GM12892 (cell line): ENCODE measurements at places on chromosomes 3 and 15.
A peak's percentile ranks its signal among the peaks of the same experiment; 100 is the strongest.

DNA sequence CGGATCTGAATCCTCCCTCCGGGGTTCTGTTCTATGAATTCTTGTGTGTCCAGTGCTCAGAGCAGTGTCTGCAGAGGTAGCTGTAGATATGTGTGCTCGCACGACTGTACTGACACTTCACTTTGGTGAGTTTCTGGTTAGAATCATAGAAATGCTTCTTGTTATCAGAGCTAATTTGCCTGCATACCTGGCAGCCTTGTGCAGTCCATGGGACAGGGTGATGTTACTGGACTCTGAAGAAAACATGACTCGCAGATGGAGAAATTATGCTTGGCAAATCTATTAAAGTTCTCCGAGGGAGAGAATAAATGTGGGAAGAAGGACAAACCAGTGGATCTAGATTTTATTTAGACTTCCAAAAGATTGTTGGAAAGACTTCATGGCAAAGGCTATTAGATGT is 12.2 kb downstream of the CGNL1 start:
- DNase-seq = no peak

- no peak for DNase-seq
Measured at GRCh38 chr3:194259982-194260766, 91.0 kb downstream of the CPN2 start.

DNA sequence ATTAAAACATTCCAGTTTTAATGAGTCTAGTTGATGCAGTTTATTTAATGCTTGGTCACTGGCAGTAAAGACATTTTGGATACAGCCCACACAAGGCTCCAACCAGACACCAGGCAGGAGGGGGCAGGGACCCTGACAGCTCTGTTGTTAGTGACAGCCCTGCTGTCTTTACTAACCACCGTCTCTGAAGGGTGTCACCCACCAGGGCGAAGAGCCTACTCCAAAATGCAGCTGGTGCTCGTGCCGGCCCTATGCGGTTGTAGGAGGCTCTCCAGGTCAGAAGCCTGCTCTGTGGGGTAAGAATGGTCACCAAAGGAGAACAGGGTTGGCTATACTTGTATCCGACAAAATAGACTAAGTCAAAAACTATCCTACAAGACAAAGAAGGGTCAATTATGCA is 132.2 kb downstream of the ATP10A start:
- DNase-seq = no peak

DNA sequence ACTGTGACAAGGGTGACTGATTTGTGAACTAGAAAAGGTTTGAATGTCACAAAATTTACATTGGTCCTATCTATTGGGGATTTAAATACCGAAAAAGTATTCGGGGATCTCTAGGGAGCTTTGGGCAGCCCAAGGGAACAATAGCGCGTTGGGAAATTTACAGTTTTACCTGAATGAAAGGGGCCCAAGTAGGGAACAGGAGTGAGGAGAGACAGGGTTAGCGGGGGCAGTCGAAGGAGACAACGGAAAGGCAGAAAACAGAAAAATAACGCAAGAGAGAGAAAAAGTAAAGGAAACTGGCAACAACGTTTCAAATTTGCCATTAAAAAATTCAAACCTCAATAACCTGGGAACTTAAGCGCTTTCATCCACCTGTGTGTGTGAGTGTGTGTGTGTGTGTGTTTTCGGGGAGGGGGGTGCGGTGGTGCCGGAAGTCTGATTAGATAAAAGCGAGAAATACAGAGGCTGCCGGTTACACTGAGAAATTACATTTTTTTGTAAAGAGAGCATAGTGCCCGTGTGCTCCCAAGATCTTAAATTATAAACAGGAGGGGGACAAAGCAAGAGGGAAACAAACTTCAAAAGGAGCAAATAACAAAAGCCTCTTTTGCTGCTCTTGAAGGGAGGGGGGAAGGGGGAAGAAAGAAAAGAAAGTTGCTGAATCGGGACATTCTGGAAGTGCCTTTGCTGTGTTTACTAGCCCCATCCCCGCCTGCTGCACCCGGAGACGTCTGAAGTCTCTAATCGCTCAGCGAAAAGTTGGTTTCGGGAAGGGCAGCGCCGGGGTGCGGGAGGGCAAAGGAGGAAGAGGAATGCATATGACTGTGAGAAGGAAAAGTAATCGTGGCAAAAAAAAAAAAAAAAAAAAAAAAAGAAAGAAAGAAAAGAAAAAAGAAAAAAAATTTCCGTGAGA is 721 bp upstream of the ZIC1 start:
- no peak for DNase-seq

- no peak for DNase-seq
Measured at GRCh38 chr3:101833446-101833974, 15.8 kb upstream of the NFKBIZ start.

DNA sequence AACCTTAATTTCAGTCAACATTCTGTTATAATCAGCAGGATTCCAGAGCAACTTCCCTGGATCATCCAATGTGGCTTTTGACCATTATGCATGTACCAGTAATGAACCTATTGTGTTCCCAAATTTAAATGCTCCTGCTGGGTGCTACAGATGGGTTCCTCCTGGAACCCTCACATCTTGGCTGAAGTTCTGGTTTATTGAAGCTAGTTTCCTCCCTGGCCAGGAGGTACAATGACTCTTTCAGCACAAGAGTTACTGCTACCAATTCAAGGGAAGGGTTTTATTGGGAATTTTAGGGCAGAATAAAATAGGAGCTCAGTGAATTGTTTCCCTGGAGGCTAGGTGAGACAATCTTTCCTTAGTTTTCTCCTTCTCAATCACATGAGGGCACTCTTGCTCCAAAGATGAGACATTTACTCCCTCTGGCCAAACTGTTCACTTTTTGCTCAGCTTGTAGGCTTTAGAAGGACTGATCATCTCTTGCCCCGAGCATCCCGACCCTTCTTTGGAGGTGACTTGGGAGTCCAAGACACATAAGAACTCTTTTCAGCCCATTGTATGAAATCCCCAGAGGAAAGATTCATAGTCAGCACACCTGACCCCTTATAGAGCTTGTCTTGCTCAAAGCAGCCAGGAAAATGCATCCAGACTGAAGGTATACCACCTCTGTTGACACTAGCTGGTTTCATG is 8.8 kb upstream of the NPHP3 start:
- no peak for DNase-seq

DNA sequence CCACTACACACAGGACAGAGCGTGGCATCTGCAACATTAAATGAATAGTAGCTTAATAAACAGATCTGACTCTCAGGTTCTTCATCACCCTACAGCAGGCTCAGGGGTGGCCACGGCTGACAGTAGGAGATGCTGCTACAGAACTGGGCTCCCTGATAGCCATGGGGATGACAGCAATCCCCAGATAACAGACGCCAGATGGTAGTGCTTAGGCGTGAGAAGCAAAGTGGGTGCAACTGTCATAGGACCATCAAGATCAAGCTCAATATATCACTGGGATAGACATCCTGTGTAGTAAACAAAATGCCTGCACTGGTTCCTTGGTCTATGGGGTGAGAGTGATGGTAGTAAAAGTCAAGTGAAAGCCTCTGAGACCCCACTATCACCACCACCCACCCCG is 2.6 kb upstream of the TPRA1 start:
- no peak for DNase-seq

GRCh38 chr15:73386238-73386637 is 17.5 kb upstream of the HCN4 start:
- DNase-seq = no peak

DNA sequence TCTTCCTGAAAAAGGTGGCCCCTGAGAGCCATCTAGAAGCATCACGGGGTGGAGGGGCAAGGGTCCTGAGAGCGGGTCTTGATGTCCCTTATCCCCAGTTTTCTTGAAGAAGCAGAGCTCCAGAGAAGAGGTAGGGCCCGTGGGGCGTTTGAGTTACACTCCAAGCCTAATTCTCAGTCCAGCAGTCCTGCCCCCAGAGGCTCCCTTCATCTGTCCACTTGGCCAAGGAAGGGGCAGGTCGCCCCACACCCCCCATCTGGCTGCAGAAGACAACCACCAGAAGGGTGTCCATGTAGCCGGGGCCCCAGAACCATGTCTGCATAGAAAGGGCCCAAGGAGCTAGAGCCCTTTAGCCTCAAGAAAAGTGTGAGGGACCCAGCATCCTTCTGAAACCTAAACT is 25.5 kb upstream of the RPL32 start:
- DNase-seq = no peak

GRCh38 chr3:31895471-31895870 is 85.6 kb downstream of the OSBPL10 start:
- DNase-seq = no peak

DNA sequence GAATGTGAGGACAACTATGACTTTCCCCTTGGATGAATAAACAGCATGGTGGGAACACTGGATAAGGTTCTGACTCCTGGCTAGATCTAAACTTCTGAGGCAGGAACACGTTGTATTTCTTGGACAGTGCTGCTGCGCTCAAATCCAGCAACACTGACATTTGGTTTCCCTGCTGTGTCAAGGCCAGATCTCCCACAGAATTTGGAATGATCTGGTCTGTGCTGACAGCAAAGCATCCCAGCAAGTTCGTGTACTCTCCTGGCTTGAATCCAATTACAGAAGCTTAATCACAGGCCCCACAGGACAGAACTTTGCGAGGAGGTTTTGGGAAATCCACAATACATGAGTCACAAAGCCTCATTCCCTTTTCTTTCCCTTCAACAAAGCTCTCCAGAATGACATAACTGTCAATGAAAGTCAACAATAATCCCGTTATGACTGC is 92.5 kb downstream of the ADAMTS9 start:
- DNase-seq = no peak

DNA sequence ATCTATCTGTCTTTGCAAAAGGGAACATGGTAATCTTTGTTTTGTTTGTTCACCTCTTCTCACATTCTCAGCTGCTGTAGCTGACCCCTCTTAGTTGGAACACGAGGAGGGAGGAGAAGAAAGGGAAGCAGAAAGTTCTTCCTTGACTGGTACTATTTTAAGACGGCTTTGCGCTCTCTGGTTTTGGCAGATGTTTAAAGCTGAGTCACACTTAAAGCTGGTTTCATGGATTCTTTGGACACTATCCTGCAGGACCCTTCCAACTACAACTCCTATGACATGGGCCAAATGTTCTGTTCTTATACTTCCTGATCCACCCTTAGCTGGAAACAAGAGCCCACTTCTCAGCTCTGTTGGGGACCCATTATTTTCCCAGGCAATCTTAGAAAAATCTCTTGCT is 40.6 kb upstream of the FXR1 start:
- DNase-seq = no peak

GRCh38 chr3:65785065-65785645 is 253.6 kb downstream of the MAGI1 start:
- no peak for DNase-seq

DNA sequence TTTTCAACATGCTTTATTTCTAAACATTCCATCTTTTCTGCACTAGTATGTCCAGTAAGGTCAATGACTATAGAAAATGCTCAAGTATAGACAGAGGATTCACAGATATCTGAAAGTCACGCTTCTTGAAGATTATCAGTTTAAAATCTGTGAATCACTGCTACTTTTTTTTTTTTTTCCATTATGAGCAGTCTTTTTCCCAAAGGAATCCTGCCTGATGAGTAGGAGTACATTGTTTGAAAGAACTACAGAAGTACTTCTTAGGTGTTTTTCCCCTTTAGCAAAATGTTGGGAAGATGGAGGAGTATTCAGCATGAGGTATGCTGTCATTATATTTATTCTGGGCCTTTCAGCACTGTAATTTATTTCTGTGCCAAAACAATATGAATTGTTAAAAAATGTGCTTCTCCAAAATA is 266.2 kb downstream of the NLGN1 start:
- no peak for DNase-seq

GRCh38 chr3:177429079-177429478 is 231.8 kb upstream of the TBL1XR1 start:
- DNase-seq = no peak

- no peak for DNase-seq
Measured at GRCh38 chr3:144287001-144287400, 315.4 kb downstream of the DIPK2A start.

DNA sequence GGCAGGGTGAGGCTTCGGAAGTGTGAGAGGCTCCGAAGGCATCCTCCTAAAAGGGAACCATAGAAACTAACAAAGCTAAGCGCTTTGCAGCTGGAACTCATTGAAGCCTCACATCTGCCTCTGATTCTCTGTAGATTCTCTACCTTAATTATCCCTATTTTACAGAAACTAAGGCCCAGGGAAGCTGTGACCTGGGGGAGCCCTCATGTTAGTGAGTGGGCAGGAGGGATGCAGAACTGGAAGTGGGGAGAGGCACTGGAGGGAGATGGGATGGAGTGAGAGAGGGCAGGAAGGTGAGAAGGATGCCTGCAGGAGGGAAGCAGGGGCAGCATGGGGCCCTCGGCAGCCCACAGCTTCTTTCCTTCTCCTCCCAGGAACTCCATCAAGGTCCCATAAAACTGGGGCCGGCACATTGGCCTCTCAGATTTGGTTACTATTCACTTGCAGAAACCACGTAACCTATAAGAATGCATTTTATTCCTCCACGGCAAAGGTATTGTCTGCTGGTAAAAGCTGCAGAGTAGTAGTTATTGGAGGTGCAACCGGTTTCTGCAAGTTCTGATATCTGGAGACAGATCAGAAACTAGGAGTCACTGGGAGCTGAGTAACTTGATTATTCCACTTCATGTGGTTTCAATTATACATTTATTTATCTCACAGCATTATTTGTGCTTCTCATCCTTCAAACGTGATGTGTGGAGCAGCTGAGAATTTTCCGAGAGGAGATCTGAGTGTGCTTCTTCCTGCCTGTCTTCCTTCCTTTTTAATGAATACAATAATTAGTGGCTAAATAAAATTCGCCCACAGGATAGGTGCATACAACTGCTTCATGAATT is 24.0 kb upstream of the CHCHD6 start:
- DNase-seq = no peak

DNA sequence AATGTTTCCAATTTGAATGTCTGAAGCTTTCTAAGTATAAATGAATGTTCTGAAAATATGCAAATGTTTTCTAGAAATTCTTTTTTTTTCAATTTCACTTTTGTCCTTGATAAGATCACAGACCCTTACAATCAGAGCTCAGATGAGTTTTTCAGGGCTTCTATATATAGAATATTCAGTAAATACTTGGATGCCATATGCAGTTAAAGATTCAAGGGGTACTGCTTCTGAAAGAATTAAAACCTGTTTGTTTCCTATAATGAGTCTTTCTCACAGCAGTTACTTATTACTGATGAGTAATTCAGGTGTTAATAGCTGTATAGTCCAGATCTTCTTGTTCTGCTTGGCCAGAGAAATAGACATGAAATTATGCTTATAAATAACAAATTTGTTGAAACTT is 812.6 kb downstream of the ZPLD1 start:
- DNase-seq = no peak

- peak; percentile 39 for DNase-seq
Measured at GRCh38 chr3:11236588-11237461, 35.4 kb upstream of the ATG7 start.

DNA sequence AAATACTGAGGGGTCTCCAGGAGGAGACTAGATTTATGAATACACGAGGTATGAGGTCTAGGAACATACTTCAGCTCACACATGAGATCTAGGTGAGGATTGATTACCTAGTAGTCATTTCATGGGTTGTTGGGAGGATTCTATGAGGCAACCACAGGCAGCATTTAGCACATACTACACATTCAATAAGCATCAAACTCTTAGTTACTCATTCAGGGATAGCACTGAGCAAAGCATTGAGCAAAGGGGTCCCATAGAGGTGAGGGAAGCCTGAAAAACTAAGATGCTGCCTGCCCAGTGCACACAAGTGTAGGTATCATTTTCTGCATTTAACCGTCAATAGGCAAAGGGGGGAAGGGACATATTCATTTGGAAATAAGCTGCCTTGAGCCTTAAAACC is 4.5 kb downstream of the CCR5 start:
- DNase-seq = no peak

GRCh38 chr15:50145451-50145872 is 26.4 kb upstream of the ATP8B4 start:
- no peak for DNase-seq

- DNase-seq = no peak
Measured at GRCh38 chr15:25433118-25433865, 5.5 kb downstream of the UBE3A start.
